ENCODE measurements at places on chromosomes 4 and X.

- no peak for DNase-seq
Measured at GRCh38 chr4:1907848-1908525, 36.8 kb downstream of the NSD2 start.

- no peak for DNase-seq
Measured at GRCh38 chrX:72280321-72280845, 3.3 kb upstream of the RPS4X start.

GRCh38 chr4:184153781-184154180 lies 63.9 kb downstream of the ENPP6 start:
- no peak for DNase-seq

GRCh38 chr4:5357870-5358269 lies 306.6 kb downstream of the STK32B start:
- DNase-seq: no peak

DNA sequence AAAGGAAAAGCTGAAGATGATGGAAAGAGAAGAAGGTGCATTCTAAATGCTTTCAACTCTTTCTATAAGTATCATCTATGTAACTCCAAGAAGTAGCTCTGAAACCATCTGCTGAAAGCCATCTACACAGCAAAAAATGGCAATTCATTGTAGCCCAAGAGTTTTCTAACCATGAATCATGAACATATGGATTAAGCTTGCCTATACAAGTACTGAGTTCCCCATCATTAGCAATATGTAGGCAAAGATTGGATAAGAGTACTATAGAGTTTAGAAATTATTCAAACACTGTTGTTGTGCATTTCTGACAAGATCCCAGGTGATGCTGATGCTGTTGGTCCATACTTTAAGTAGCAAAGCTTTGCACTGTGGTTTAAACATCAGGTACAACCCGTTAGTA lies 11.2 kb downstream of the DAPP1 start:
- DNase-seq: no peak

- no peak for DNase-seq
Measured at GRCh38 chr4:61320631-61321030, 120.5 kb downstream of the ADGRL3 start.

GRCh38 chr4:157246964-157247363 lies 26.4 kb downstream of the GRIA2 start:
- no peak for DNase-seq

- DNase-seq: no peak
Measured at GRCh38 chr4:145566768-145567167, 52.4 kb upstream of the MMAA start.

- no peak for DNase-seq
Measured at GRCh38 chr4:80911458-80911857, 119.0 kb upstream of the BMP3 start.

Measured in C1 segment of cervical spinal cord (tissue), 14 donors.